GM12878 (cell line): ENCODE measurements at places on chromosomes 4 and X.

GRCh38 chr4:72430988-72431387 is 138.0 kb downstream of the ADAMTS3 start:
- DNase-seq, result no peak

DNA sequence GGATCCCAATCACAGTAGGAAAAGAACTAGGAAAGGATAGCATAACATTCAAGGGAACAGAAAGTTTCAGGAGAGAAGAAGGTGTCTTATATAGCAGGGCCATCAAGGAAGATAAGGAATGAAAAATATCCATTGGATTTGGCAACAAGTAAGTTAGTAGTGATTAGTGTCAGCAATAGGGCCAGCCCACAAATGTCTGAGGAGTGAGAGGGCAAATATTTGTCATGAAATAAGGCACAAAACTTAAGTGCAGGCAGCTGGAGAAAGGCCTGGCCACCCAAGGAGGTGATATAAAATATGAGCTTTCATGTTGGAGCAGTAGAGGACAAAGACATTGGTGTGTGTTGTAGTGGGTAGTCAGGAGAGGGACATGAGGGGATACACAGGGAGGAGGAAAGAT is 132.1 kb downstream of the COL4A6 start:
- no peak for DNase-seq

DNA sequence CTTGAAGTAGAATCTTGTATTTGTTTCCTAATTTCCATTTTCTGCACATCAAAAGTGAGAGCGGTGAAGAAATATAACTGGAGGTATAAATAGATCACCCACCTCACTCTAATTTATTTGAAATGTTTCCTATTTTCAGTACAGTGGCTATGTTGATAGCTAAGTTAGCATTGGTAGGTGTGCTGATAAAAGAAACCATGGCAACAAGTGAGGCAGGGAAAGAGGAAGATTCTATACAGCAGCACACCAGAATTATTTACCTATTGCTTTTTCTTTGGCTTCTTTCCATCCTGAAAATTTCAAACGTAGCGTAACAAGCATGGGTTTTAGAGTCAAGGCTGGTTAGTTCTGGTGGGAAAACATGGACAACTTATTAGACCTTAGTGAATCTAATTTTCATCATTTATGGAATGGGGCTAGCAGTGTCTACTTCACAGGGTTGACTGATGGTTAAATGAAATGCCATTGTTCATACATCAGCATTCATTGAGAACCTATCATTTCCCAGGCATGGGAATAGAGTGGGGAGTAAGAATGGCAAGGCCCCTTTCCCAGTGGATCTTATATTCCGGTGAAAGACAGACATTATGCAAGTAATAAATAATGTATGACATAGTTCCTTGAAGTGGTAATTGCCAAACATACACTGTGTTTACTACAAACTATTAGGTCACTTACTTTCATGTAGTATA is 30.6 kb upstream of the CTSO start:
- no peak for DNase-seq

GRCh38 chr4:40536032-40536431 is 93.6 kb downstream of the RBM47 start:
- no peak for DNase-seq

- DNase-seq, result no peak
These were observed 3.3 kb upstream of the RPS4X start for GRCh38 chrX:72280321-72280845.

- DNase-seq, result no peak
These were observed 13.4 kb upstream of the CHRNA9 start for GRCh38 chr4:40321574-40322275.

DNA sequence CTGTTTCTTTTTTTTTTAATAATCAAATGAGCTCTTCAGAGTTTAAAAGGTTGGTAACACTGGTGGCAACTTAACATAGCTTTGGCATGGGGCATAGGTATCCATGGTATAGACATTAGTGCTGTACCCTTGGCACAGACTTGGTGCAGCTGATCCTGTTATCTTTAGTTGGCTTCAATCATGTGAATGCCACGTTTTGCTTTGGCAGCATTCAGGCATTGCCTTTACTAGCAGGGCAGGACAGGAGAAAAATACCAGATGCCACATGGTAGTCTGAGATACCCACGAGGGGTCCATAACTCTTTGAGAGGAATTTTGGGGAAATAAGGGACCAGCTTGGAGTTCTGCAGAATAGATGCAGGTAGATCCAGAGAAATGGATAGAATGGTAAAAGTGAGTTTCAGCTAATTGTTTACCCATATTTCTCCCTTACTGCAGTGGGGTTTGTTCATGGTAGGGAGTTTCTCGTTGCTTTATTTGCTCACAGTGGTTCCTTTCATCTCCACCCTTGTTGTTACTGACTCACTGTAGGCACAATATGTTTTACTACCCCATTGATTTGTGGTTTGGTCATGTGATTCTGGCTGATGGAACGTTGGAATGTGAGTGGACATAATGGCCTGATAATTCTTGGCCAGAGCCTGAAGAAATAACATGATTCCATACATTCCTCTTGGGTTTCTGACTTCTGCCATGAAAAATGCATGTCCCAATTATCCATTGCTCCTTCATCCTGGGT is 342.7 kb downstream of the GLUD2 start:
- DNase-seq, result no peak
